AG10803 (cell line): ENCODE measurements at places on chromosomes 5 and 9.

- no peak for DNase-seq
Measured at GRCh38 chr9:126692759-126693427, 79.2 kb downstream of the LMX1B start.

- DNase-seq: no peak
Measured at GRCh38 chr9:19490269-19490668, 81.5 kb downstream of the ACER2 start.

DNA sequence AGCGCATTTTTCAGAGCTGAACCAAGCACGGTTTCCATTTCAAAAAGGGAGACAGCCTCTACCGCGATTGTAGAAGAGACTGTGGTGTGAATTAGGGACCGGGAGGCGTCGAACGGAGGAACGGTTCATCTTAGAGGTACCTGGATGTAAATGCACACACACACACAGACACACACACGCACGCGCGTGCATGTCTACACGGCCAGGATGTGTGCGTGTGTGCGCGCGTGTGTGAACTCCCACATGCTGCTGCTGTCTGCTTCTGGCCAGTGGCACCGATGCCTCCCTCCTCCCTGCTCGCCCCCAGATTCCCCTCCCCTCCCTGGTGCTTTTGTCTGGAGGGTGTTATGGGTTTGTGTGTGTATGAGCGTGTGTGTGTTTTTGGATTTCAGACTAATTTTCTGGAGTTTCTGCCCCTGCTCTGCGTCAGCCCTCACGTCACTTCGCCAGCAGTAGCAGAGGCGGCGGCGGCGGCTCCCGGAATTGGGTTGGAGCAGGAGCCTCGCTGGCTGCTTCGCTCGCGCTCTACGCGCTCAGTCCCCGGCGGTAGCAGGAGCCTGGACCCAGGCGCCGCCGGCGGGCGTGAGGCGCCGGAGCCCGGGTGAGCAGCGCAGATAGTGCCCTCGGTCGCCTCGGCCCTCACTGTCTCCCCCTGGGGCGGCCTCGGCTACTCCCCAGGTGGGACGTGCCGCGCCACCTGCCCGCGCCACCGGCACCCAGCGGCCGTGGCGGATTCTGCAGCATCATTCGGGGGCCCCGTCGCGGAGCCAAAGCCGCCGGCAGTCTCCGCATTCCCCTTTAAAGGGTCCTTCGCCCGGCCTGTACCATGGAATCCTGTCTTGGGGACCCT, at the start of gene NTRK2:
NTRK2 (plus strand) TSS at position 442 of the 850 bp plus-strand sequence. CDS start 1,020 bp downstream, outside the sequence.
- DNase-seq: no peak

DNA sequence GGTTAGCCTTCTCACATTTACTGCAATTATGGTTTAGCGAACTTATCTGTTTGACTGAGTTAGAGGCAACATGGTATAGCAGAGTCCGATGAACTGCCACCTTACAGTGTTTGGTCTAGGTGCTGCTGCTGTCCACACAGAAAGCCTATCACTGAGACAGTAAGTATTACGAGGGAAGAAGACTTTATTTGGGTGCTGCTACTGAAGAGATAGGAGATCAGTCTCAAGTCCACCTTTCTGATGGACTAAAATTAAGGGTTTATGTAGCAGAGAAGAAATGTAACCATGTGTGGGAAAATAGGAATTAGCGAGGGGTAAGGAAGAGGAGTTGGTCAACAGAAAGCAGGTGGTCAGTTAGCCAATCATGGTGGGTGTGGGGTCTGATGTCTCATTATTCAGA, 109.7 kb downstream of the ZSWIM6 start:
- DNase-seq: no peak

DNA sequence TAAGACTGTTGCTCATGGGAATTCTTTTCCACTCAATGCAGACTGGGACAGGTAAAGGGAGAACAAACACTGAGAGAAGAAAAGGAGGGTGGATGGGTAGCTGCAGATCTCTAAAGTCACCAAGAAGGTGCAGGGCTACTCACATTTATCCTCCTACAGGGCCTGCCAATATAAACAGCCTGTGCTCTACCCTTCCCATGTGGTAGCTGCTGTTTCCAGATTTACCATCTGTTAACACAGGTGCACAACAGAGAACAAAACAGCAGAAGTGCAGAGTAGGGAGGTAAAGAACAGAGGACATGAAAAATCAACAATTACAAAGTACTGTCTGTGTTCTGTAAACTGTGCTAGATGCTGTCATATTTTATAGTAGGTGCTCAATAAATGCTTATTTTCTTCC, 26.0 kb downstream of the JAKMIP2 start:
- no peak for DNase-seq

- DNase-seq: no peak
Measured at GRCh38 chr9:126698756-126699155, 85.0 kb downstream of the LMX1B start.

GRCh38 chr5:74063821-74064220, 437.8 kb downstream of the ARHGEF28 start:
- peak; percentile 84 for DNase-seq

GRCh38 chr5:53429706-53430105, 50.7 kb upstream of the FST start:
- DNase-seq: no peak

DNA sequence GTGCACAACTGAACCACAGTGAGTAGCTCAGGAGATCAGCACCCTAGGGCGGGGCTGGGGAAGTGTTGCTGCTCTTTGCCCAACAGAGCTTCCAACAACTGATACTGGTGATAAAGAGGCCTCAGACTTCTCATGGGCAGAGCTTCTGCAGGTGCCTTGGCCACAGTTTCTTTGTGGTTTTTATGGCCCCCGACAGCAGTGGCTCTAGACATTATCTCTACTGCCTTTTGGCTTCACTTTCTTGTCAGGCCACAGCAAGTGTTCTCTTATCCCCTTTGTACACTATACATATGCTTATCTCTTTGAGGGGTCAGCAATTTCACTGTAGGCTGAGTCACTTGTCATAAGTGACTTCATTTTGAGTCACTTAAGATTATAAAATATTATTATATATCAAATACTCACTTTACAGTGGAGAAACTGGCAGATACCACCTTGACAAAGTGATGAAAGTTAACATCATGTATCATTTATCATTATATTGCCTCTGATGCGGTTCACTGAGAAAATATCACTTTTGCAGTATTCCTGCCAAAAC, 90.9 kb upstream of the COX7C start:
- no peak for DNase-seq

- no peak for DNase-seq
Measured at GRCh38 chr5:51821697-51822096, 438.4 kb downstream of the ISL1 start.

DNA sequence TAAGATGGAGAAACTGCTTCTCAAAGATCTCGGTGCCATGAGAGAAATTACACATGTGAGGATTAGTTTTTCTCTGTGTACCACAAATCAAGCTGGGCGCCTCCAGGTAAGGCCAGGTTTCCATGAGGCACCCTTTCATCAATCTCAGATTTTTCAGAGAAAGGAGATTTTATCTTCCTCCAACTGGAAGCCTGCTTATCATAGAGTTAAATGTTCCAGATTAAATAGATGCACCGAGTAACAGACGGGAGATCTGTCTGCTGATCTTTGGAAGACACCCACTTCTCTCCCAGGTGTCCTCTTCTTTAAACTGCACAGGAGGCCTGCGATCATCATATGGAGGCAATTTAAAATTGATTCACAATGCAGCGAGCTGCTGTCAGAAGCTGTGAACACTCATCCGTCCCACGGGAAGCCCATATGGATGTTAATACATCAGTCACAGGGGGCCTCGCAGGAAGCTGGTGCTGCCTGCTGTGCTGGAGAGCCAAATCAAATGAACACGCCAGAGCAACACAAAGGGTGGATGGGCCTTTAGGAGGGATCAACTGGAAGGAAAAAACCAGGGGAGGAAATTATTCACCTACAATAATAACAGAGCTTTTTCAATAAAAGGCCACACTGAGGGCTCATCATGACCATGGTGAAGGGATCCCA, 93.3 kb downstream of the TLE1 start:
- DNase-seq: no peak

DNA sequence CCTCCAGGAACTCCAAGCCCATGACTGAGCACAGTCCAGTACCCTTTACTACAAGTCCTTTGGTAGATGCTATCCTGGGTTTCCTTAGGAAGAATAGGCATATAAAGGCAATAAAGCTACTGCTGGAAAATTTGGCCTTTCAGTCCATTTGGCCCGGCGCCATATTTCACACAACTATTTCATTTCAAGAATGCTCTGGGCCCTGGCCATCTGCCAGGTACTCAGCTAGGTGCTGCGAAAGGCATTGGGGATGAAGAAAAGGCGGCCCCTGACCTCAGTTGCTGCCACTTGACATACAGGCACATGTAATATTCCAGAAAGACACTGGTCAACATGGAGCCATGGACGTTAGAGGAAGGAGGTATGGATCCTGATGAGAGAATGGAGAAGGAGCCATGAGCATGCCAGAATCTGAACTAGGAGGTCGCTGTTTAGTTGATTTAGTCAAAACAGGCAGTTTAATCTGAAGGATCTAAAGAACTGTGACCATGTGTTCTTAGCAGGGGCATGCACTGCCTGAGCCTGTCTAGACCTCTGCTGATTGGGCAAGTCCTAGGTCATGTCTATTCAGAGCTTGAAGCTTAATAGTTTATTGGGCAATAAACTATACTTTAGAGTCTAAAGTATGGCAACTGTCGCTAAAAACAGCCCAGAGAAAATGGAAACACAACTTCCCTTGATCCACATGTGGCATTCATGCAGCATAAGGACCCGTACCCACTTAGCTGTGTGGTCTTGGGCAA, 149.3 kb downstream of the MELK start:
- DNase-seq: no peak

DNA sequence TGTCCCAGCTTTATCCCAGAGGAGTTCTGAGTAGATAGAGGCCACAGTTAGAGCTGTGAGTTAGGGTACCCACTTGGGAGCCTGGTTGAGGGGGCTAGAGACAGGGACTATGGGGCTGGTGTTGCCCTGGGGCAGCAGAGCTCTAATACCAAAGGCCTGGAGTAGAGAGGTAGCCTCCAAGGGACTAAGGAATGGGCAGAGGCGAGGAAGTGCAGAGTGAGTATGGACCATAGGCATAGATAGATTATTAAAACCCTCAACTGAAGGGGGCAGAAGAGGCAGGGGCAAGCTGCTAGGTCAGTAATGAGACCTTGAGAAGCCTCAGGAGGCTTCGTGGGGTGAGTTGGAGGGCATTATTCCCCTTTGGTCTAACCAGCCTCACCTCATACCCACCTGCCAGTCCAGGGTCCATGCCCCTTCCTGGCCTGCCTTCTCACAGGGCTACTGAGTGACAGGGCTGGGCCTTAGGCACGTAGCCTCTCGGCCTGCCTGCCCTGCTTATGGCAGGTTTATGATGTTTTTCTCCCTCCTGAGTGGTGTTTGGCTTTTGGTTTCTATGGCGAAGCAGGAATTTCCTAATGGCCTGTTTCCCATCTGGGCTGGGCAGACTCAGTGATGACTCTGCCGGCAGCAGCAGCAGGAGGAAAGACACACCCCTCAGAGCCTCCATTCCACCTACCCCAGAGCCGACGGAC, 8.0 kb downstream of the PDLIM4 start:
- peak; percentile 97 for DNase-seq

DNA sequence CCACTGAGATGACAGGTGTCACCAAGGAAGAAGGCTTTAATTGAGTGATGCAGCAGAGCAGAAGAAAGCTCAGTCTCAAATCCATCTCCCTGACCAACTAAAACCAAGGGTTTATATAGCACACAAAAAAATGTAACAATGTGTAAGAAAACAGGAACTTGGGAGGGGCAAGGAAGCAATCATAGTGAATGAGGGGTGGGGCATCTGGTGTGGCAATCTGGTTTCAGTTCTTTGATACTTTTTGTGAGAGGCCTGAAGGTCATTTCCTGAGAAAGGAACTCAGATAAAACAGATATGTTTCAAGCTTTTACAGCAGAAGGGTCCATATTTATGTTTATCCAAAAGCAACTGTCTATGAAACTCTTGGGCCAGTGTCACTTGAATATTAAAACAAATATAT, 19.7 kb downstream of the CD180 start:
- DNase-seq: no peak

DNA sequence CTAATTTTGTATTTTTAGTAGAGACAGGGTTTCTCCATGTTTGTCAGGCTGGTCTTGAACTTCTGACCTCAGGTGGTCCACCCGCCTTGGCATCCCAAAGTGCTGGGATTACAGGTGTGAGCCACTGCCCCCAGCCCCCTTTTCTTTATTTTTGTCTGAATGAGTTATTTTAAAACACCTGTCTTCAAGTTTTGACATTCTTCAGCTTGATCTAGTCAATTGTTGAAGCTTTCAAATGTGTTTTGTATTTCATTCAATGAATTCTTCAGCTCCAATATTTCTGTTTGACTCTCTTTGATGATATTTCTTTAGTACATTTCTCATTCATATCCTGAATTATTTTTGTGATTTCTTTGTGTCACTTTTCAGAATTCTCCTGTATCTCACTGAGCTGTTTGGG, 486.2 kb downstream of the DMAC1 start:
- DNase-seq: no peak
